ENCODE measurements at places on chromosomes 7 and 10.

DNA sequence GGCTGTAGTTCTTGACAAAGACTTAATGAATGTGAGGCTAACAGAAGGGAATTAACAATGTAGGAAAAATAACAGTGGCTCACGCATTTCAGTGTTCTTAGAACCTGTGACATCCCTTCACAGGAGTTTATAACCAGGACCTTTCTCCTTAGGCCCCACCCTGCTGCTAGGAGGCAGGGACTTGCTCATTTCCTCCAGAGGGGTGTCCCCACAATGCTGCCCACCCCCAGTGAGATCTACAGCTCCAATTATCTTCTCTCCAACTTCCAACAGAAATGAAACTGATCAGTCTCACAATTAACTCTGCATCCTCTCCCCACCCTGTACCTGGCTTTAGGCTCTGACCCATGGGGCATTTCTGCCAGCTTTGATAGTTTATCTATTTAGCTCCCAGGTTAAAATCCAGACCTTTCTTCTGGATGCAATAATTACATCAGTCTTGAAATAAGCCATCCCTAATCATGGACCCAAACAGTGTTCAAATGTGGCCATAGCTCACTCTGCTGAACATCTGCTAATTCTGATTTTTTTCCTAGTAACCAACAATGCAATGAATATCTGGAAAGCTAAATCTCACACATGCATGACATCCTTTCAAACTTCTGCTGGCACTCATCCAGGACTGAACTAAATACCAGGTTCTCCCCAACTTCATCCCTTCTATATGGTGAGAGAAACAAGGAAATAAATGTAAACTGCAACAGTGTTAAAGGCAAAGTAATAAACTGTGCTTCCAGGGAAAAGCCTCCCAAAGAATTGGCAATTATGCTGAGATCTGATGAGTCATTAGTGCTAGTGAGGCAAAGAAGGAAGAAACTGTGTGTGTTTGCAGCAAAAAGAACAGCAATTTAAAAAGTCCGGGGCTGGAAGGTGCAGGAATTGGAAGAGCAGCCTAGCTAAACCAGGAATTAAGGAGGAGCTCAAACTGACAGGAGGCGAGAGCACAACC is 64.6 kb downstream of the HERPUD2 start:
- no peak for DNase-seq

DNA sequence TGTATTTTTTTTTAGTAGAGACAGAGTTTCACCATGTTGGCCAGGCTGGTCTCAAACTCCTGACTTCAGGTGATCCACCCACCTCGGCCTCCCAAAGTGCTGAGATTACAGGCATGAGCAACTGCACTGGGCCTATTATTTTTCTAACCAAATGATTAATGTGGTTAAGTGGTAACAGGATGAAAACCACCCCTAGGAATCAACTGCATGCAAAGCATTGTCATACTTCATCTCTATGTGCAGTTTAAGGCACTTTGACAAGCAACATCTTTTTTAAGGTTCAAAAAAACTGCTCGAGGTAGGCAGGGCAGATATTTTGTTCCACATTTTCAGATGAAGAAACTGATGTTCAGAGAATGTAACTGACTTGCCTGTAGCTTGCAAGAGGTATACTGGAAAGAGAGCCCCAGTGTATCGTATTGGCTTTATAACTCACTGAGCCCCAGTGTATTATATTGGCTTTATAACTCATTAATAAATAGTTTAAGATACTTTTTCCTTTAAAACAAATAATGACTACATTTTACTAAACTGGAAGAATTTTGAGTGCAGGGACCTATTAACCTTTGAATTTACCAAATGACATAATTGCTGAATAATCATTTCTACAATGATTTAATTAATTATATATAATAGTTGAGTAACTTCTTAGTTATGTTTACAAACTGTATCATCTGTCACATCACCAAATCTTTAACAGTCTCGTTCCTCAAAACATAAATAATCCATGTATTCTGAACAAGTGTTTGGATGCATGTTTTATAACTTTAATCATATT is 38.1 kb downstream of the RTKN2 start:
- DNase-seq, result no peak

DNA sequence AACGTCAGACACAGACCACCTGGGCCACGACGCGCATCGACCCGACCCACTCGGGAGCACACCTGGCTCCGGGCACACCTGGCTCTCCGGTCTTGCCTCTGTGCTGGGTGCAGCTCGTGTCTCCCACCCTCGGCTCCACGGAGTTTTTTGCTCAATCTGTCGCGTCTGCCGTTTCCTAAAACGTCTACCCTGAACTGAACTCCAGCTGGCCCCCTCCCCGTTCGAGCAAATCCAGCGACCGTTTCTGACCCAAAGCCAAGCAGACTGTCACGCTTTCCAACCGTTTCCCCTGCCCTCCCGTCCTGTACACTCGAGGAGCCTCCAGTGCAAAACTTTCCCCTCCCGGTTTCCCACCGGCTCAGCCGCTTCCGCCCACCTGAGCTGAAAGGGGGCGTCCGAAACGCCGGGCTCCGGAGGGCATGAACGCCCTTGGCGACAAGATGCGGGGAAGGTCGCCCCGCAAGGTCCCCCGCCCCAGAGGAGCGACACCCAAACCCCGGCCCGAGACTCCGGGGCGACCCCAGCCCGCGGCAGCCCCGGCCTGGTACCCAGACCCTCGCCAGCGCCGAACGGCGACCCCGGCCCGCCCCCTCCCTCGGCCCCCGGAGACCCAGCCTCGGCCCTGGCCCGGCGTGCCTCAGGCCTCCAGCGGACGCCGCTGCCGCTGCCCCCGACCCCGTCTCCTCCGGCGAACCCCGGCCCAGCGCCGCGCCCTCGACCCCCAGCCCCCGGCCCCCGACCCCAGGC is 557 bp downstream of the CYTH3 start:
- no peak for DNase-seq

DNA sequence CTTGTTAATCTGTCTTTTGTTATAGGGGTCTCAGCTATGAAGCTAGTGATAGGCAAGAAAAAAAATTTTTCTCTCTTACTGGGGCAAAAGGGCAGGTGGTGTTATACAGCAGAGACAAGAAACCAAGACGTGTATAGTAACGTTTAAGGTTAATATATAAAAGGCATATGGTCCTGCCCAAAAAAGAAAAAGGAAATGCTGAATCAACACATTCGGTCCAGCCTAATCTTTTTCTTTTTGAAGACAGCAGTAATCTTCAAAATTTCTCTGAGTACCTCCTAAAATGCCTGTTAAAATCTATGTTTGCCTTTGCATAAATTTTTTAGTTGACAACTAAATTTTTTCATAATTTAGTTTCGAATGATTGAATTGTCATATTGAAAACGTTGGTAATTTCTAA is 54.5 kb downstream of the P4HA1 start:
- no peak for DNase-seq

DNA sequence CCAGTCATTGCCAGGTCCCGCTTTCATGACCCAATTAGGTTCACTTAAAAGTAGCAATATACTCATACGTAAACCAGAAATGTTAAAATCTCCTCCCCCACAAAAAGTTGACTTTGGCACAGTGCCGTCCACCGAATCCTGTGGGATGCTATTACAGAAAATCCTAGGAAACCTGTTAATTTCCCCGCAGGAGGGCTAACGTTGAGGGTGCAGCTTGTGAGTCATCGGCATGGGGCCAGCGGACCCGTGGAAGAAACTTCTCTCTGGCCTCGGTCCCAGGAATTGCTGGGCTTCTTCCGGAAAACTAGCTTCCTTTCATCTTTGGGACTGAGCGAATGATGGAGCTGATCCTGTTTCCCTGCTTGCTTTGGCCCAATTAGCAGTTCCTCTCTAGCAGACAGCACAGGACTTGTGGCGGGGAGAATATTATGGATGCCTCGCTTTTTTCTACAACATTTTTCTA is 13.5 kb downstream of the CRYGN start:
- no peak for DNase-seq

DNA sequence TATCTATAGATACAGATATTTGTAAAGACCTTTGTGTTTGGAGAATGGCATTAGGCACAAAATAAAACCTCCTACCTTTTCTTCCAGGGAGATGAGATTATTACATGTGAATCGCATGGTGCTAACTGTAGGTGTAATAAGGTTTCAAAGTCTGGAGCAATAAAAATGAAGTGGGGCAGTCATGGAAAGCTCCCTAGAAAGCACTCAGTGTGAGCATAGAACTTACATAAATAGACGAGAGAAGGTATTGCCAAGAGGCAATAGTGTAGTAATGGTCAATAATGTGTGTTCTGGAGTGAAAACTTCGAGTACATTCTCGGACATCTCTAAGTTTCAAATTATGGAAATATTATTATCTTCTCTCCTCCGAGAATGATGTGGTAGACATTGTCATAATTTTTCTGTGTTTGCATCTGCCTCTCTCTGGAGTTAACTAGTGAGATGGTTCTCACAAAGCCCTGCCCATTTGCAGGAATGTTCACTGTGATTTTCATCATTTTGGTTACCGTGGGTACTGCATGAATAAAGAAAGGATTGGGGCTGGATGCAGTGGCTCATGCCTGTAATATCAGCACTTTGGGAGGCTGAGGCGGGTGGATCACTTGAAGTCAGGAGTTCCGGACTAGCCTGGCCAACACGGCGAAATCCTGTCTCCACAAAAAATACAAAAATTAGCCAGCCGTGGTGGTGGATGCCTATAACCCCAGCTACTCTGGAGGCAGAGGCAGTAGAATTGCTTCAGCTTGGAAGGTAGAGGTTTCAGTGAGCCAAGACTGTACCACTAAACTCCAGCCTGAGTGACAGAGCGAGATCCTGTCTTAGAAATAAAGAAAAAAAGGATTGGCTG is 10.6 kb downstream of the VIM start:
- no peak for DNase-seq

DNA sequence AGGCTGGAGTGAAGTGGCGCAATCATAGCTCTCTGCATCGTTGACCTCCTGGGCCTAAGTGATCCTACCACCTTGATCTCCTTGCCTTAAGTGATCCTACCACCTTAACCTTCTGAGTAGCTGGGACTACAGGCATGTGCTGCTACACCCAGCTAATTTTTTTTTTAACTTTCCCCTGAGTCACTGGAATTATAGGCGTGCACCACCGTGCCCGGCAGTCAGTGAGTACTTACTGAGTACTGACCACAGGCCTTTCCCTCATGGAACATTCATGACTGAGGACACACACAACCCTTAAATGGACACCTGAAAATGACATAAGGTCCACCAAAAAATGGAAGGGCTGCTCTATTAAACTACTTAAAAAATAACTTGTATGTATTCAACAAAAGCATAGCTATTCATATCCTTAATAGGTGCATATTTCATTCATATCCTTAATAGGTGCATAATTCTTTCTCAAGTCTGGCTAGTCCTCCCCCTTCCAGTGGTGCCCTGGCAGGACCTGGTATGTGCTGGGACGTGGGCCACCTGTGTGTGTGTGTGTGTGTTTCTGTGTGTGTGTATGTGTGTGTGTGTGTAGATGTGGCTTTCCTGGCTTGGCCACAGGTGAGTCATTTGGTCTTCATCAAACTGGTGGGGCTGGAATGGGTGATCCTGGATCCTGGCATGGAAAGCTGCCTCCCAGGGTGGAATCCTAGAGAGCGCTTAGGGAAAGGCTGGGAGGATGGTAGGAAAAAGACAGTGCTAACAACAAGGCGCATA is 3.5 kb downstream of the FAM180A start:
- DNase-seq, result no peak

DNA sequence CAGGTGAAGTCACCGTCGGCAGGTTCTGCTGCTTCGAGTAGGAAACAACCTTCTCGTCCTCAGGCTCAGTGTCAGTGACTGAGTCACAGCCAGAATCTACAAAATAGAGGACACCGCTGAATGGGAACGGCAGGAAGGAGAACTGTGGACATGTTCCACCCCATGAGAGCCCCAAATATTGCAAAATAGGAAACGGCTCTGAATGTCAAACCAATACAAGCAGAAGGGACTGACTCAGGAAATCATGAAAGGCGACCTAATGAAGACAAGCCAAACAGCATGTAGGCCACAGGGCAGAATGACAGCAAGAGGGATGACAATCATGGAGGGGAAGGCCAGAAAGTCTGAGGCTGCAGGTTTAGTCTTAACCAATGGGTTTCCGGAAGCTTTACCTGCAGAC is 63.5 kb downstream of the PIK3AP1 start:
- peak; percentile 90 for DNase-seq

- no peak for DNase-seq
Measured at GRCh38 chr10:71995887-71996575, 31.8 kb downstream of the CHST3 start.

DNA sequence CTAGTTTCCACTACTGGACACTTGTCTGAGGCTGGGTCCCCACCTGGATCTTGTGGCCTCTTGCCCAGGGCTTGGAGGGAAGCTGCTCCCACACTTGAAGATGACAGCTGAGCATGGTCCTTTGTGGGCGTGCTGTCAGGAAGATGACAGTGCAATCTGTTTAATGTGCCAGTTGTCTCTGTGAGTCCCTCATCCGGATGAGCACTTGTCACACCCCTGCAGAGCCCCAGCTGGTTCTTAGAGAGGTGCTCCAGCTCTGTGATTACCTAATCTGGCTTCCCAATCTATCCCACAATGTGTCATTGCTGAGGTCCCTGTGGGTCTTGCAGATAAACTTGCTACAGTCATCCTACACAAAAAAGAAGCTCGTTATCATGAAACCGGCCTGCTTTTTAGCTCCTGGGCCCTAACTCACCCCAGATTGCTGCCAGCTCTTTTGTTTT is 34.8 kb upstream of the CCSER2 start:
- DNase-seq, result peak; percentile 45

DNA sequence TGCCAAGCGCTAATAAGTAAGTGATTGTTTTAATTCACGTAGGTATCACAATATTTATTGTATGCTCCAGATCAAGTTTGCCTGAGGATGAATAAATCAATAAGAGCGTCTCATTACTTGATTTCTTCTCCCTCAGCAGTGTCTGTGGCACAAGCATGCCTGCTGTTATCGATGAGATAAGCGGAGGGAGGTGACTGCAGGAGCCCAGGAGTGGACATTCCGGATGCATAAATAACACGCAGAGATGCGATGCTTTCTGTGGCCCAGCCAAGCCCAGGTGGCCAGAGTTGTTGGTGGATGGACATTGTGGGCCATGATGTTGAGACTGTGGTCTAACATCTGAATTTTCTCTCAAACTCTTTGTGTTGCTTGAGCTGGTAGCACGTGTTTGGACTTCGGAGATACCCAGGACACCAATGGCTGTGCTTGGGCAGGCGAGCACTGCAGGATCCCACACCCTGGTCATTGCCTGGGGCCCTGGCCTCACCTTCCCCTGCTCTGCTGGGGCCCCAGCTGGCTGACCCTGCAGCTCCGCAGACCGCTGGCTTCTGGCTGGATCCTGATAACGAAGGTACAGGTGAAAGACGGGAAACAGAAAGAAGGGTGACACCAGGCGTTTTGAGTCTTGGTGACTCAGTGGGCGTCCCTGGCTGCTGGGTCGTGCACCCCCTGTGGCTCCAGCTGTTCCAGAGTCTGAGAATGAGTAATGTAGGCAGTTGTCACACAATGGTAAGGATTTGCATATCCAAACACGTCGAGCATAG is 31.2 kb upstream of the MNX1 start:
- DNase-seq, result no peak

- peak; percentile 91 for DNase-seq
Measured at GRCh38 chr10:132319853-132320653, 11.9 kb upstream of the LRRC27 start.

All from MV-4-11 (cell line).